ENCODE measurements at places on chromosomes 2 and 18.

DNA sequence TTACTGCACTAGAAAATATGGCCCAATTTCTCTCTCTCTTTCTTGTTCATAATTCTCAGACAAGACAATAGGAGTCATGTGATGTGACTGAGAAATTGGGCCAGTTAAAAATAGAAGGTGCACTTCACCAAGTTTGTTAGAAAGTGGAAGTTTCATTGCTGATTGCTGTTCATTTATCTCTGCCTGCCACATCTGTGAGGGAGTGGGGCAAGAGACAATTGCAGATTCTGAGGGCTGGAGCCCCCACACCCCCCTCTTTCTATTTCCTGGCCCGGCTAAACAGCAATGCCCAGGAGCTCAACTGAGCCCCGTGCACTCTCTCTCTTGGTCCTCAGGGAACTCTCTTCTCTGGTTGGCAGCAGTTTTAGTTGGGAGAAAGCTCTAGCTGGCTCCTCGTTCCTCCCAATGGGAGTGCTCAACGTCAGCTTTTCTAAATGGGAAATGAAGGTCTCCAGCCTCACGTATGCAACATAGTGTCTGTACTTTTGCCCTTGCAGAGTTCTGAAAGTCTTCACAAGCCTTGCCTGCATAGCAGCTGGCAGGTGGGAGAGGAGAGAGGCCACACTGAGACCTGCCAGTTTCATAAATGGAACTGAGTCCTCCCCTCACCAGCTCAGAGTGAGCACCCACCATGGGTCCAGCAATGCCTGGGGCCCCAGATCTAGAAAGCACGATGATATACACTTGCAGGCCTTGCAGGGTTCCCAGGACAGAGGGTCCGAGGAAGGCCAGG is 115.7 kb downstream of the MYCN start:
- DNase-seq, result no peak

DNA sequence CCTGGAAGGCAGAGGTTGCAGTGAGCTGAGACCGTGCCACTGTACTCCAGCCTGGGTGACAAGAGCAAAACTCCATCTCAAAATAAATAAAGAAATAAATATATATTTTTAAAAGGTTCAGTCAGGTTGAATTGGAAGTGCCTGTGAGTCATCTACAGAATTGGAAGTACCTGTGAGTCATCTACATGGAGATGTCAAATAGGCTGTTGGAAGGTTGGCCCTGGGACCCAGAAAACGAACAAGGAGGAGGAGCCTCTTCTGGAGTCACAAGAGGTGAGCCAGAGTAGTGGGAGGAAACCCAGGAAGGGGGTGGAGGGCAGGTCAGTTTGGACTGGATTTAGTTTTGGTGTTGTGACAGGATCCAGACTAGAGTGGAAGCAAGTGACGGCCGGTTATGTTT is 15.2 kb upstream of the SCYGR1 start:
- DNase-seq, result no peak

- DNase-seq, result no peak
Observed at GRCh38 chr18:42157878-42158277, 202.8 kb downstream of the PIK3C3 start.

DNA sequence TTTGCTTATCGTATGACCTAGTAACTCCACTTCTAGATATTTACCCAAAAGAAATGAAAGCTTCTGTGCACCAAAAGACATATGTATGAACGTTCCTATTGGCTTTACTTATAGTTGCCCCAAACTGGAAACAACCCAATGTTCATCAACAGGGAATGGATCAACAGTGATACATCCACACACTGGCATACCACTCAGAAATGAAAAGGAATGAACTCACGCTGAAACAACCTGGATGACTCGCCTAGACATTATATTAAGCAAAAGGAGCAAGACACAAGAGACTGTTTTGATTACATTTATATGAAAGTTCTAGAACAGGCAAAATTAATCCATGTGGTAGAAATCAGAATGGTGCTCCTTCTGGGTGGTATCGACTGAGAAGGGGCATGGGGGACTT is 18.9 kb downstream of the ADRA2B start:
- no peak for DNase-seq

GRCh38 chr2:36294316-36294721 is 61.3 kb upstream of the CRIM1 start:
- DNase-seq, result no peak
